CD4-positive, alpha-beta T cell treated with Interleukin-4 for 4 hours (primary cell): ENCODE measurements at places on chromosomes 3 and 15.

DNA sequence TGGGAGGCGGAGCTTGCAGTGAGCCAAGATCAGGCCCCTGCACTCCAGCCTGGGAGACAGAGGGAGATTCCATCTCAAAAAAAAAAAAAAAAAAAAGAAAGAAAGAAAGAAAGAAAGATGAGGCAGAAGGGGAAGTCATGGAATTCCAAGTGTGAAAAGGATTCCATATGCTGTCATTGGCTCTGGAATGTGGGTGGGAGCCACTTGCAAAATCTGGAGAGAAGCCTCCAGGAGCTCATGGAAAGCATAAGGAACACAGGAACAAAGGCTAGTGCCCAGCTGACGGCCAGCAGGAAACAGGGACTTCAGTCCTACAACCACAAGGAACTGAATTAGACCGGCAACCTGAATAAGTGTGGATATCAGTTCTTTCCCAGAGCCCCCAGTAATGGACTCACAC lies 12.5 kb upstream of the TRAK1 start:
- no peak for DNase-seq

DNA sequence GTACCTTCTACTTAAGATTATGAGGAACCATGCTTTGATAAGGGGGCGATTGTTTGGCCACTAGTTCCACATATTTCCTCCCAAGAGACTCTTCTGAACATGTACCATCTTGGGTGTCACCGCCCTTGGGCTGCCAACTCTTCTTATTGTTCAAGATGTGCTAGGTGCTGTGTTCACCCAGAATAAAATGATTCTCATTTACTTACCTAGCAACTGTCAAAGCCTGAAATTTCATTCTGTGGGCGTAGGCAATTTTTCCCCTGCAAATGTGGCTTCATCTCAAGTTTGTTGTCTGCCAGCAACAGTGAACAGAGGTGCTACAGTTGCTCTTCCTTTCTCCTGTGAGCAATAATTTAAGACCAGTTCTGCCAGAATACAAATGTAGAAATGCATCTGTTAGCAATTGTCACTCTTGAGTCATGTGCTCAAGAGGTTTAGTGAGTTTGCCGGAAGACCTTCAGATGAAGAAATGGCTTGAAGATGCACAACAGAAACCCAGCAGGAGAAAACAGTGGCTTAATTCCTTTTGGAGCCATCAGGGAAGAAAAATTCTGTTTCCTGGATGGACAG lies 41.3 kb upstream of the RARB start:
- no peak for DNase-seq

GRCh38 chr15:57375827-57376695 lies at the start of gene CGNL1:
Gene CGNL1 (plus strand): TSS chr15:57376505. CDS start chr15:57438000, 61,495 bp downstream.
- no peak for DNase-seq

DNA sequence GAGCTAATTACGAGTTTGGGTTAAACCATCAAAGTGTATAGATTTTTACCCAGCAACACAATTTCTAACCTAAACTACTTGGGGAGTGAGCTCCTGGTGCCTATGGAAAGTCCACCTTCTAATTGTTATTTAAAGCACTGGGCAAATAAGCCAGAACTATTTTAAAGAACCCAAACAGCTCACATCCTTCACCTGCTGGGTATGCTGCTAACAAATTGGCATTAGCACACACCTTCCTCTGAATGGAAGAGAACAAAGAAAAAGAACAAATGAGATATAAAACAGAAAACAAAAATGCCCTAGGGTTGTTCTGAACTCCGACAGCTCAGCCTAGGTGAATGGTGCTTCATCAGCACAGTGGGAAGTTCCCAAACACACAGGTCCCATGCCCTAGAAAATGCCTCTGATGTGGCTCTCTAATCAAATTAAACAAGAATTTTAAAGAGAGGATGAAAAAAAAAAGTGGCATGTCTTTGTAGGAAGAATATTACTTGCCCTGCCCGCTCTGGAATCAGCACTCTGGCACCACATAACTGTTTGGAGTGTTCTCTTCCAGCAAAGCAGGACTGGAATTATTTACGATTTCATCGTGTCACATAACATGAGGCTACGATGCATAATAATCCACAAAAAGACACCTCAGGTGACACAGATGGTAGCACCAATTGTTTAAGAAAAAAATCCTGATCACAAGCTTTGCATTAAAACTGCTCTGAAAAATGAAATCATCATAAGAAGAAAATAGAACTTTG lies 334.4 kb downstream of the GBE1 start:
- DNase-seq = no peak

DNA sequence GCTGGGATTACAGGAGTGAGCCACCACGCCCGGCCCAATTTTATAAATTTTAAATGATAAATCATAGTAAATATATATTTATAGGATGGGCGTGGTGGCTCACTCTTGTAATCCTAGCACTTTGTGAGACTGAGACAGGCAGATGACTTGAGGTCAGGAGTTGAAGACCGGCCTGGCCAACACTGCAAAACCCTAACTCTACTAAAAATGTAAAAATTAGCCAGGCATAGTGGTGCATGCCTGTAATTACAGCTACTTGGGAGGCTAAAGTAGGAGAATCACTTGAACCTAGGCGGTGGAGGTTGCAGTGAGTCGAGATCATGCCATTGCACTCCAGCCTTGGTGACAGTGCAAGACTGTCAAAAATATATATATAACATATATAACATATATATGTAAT lies 26.4 kb downstream of the MFN1 start:
- DNase-seq = no peak

GRCh38 chr3:137103739-137104138 lies 146.0 kb downstream of the IL20RB start:
- DNase-seq = no peak

DNA sequence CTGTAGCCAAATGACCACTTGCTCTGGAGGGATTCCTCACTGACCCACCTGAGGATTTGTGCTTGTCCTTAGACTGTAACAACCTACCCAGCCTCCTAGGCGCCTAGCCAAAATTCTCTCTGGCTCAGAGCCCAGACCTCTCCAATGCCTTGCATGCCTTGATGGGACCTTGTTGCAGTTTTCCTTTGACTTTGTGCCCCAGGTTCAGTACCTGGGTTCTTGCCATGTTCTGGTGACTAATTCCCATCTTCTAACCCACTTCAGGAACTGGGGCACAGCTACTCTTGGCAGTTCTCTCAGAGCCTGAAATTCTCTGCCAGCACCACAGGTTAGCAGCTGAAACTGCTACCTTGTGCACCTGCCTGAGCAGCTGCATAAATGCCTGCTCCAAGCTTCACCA lies 27.0 kb upstream of the UBE3A start:
- DNase-seq = no peak

DNA sequence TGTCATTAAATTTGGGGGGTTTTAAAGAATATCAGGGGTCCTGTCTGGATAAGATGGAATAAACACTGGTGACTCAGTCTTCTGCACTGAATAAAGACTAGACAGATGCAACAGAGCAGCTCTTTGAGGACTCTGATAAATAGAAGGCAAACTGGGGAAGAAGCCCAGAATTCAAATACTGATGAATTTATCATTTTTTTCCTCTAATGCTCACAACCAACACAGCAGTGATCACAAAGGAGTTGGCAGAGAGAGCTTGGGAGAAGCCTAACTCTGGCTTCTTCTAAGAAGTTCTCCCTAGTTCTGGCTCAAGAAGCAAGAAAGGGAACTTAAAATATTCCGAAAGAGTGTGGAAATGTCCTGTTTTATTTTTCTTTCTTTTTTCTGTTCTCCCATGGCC lies 597.8 kb downstream of the FGF12 start:
- no peak for DNase-seq

- no peak for DNase-seq
These were observed 21.0 kb downstream of the TMEM43 start for GRCh38 chr3:14145670-14146380.

GRCh38 chr3:118577055-118577777 lies 457.4 kb downstream of the IGSF11 start:
- no peak for DNase-seq

GRCh38 chr3:147941969-147942368 lies 532.8 kb downstream of the ZIC1 start:
- no peak for DNase-seq

DNA sequence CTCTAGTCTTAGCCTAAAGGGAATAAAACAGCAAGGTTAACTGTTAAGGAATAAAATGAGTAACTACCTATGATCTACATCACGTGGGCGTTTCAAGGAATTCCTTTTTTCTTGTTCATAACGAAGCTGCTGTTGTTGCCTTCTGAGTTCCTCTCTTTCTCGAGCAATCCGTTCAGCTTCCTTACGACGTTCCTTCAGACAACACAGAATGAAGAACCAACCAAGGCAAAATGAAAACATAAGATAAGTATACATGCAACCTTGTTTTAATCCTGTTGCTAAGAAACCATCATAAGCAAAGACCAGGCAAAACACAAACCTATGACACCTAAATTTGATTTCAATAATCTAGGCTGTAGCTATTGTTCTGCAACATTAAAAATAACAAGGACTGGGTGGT lies 44.1 kb downstream of the SLTM start:
- DNase-seq = no peak

GRCh38 chr3:171266740-171267073 lies 193.5 kb downstream of the TNIK start:
- DNase-seq = no peak

DNA sequence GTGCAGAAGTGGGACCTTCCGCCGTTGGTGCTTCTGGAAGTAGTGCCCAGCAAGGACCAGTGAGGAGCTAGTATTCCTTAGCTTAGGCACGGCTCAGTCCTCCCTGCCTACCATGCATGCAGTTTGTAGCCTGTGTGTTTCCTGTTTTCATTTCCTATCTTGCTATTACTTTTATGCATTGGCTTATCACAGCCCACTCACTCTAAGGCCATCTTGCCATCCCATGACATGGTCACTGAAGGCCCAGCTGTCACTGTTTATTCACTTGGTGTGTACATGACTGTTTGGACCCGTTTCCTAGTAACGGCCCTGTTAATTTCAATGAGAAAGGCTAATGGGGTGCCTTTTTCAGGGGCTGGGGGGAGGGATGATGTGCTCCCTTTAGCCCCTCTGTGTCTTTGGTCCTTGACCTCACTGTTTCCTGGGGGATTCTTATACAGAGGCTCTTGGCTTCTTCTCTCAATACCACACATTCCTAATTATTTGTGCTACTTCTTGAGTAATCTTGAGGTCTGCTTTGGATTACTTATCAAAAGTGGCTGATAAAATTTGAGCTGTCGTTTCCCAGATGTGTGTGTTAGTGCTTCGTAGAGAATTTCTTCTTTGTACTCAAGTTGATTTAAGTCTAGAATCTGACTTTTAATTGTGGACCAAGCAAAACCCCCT lies 24.5 kb upstream of the TRAK1 start:
- DNase-seq = no peak

DNA sequence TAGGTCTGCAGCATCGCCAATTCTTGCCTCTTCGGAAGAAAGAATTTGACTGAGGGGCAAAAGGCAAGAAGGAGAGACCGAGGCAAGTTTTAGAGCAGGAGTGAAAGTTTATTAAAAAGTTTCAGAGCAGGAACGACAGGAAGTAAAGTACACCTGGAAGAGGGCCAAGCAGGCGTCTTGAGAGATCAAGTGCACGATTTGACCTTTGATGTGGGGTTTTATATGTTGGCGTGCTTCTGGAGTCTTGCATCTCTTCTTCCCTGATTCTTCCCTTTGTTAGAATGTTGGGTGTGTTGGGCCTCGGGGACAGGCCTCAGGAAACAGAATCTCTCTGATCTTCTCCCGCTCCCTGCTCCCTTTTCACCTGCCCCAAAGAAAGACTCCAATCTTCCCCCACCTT lies 40.6 kb upstream of the FLNB start:
- no peak for DNase-seq
